ENCODE measurements at places on chromosomes 2 and 18. TPM values are rescaled to one million over a fixed set of nuclear protein-coding genes. Genes with fewer than 3 reads are reported as not detected.

Gene TXNDC2
- total RNA-seq: not detected

- no peak for DNase-seq
Measured at GRCh38 chr18:79884294-79884962, 67.0 kb downstream of the SLC66A2 start.

- no peak for DNase-seq
Measured at GRCh38 chr2:39606585-39606984, 59.1 kb upstream of the TMEM178A start.

- DNase-seq: no peak
Measured at GRCh38 chr2:58448065-58448507, 207.0 kb upstream of the FANCL start.

- no peak for DNase-seq
Measured at GRCh38 chr2:23508066-23508390, 123.0 kb downstream of the KLHL29 start.

Gene PGAP1
- total RNA-seq: 136 TPM

- DNase-seq: no peak
Measured at GRCh38 chr2:175476948-175477347, 295.4 kb upstream of the ATP5MC3 start.

GRCh38 chr2:204722691-204723090, 177.4 kb downstream of the PARD3B start:
- no peak for DNase-seq

DNA sequence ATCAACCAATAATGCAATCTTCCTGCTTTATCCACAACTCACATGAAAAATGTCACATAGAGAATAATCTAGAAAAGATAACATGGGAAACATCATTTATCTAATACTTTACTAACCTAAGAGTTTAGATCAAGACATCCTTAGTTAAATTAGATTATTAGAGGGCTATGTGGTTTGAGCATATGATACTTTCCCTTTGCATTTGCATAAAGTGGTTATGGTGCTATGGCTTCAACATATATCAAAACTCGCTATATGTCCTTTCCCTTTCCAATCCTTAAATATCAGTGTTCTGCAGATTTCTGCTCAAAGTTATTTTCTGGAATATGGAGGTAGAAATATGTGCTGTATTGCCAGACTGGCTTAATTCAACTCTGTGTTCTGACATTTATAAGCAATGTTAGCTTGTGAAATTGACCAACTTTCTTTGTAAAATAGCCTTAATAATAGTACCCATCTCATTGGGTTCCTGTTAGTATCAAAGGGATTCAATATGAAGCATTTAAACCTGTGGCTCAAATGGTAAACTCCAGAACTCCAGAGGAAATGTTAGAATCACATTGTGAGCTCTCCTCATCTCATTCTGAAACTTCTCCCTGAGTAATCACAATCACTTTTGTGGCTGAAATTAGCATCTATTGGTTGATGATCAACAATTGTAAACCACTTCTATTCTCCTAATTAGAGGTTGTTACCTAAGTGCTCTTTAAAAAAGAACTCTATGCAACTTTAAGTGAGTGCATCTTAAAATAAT, 1089.9 kb upstream of the SLC39A10 start:
- DNase-seq: no peak

GRCh38 chr2:182921234-182921633, 54.8 kb upstream of the FRZB start:
- DNase-seq: no peak

GRCh38 chr2:38733300-38733971, 17.7 kb downstream of the SRSF7 start:
- DNase-seq: no peak

Gene PCARE
- 1.5 TPM for total RNA-seq
